ENCODE measurements at places on chromosomes 1 and 21.

DNA sequence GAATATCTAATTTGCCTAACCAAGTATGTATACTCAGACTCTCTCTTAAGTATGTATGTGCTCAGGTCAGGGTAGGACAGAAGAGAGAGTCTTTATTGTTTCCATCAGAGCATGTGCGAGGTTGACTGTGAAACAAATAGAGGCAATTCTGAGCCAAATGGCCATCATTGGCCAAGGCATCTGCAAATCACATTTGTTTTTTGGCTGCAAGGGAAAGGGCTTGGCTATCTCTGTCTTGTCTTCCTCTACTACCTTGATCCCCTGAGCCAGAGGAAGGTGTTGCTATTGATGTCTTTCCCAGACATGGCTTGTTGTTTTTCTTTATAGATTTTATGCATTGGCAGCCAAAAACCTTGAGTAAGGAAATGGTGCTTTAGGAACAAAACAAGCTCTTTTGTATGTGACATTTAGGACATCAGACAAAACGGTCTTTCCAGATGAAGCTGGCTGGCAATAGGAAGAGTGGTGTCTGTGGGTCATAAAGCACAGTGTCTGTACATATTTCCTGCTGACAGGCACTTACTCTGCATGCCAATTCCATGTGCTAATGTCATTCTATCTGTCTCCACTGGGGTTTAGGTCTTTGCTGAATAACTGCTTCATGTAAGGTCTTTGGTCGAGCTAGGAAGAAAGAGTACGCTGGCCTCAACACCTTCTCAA, 163.3 kb downstream of the BRINP2 start:
- H3K27me3 ChIP-seq, result peaks cover 5% of the 10 kb centered on the region
- no peaks in the 10 kb centered on the region for H3K36me3 ChIP-seq
- no peak overlapping the region for H3K4me3 ChIP-seq
- no peak overlapping the region for H3K27ac ChIP-seq

DNA sequence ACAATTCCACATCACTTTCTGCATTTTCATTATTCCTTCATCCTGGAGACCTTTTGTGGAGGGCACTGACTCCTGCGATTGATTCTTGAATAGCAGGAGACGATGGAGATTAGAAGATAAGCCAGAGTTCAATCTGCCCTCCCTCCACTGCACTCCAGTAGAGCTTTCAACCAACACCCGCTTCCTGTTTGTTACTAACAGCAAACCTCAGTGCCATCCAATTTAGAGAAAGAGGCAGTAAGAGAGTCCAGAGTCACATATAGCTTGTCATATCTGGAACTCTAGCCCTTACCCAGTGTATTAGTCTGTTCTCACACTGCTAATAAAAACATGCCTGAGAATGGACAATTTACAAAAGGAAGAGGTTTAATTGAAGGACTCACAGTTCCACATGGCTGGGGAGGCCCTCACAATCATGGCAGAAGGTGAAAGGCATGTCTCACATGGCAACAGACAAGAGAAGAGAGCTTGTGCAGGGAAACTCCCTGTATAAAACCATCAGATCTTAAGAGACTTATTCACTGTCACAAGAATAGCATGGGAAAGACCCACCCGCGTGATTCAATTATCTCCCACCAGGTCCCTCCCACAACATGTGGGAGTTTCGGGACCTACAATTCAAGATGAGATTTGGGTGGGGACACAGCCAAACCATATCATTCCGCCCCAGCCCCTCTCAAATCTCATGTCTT, 55.9 kb downstream of the PCBP3 start:
- no peak for DNase-seq
- H3K4me3 ChIP-seq, result no peak overlapping the region
- no peak overlapping the region for H3K27ac ChIP-seq
- no peaks in the 10 kb centered on the region for H3K36me3 ChIP-seq

GRCh38 chr1:236907205-236907604, 97.0 kb downstream of the MT1HL1 start:
- H3K36me3 ChIP-seq, result peaks cover 6% of the 10 kb centered on the region
- DNase-seq, result no peak
- H3K4me1 ChIP-seq, result peaks cover 13% of the 10 kb centered on the region
- no peak overlapping the region for H3K27ac ChIP-seq

- no peaks in the 10 kb centered on the region for H3K36me3 ChIP-seq
- DNase-seq, result no peak
- H3K27ac ChIP-seq, result no peak overlapping the region
- H3K27me3 ChIP-seq, result no peaks in the 10 kb centered on the region
Measured at GRCh38 chr1:222892137-222892769, 77.4 kb downstream of the DISP1 start.

DNA sequence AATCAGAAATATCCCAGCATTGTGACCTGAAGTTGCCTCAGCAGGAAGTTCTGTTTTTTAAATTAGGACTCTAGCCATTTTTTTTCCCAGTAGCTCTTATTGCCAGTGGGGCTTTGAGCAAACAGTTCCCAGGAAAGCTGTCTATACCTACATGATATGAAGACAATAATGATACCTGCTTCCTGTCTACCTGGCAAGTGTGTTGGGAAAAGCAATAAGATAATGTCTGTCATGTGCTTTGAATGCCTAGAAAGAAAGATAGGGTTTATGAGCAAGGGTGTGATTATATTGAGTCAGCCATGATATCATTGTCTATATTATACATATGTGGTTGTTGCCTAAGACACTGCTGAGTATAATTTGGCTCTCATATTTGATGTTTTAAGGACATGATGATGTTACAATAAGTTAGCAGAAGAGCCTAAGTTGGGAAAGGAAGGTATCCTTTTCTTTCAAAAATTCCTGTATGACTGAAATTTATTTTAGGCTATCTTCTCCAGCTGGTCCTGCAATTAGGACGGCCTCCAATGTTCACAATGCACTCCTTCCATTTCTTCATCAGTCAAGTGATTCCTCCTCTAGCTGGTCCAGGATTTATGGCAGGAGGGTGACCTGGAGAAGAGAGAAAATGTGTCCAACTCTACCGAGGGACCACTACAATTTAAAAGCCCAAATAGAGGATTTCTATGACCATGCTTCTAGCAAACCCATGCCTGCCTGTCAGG, 99.6 kb upstream of the CDC42BPA start:
- peaks cover 8% of the 10 kb centered on the region for H3K4me1 ChIP-seq
- no peak overlapping the region for H3K4me3 ChIP-seq
- no peaks in the 10 kb centered on the region for H3K36me3 ChIP-seq

Measured in type B pancreatic cell (in vitro differentiated cells).